Cortex of kidney (tissue), 1 donor: ENCODE measurements at places on chromosomes 4 and X.

DNA sequence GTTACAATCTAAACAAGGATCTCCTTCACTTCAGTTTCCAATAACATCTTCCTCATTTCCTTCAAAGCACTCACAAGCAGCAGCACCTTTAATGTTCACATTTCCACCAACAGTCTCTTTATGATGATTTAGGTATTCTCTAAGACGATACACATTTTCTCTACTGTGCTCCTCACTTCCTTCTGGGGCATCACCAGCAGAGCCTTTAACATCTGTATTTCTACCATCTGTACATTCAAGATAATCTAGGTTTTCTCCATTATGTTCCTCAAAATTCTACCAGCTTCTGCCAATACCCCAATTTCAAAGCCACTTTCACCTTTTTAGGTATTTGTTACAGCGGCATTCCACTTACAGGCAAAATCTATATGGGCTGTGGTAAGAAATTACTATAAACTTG is 80.6 kb downstream of the FBXW7 start:
- no peak for DNase-seq

GRCh38 chr4:144518181-144518895 is 127.6 kb upstream of the HHIP start:
- no peak for DNase-seq

DNA sequence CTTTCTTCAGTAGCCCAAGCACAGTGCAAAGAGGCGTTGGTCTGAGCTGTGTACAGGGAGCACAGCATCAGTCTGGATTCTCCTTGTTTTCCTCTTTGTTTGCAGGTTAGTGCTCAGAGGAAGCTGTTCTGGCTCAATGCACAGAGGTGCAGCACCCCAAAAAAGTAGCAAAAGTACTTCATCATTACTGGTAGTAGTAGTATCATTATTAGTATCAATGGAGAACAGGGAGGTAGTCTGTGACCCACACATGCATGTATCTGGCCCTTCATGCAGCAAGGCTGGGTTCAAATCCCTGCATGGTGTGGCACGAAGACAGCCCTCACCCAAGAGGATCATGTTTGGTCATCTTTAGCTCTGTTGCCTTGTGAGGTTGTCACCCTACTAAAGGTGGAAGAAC is 68.7 kb downstream of the CXXC4 start:
- DNase-seq: no peak

GRCh38 chr4:56750231-56750630 is 69.1 kb upstream of the HOPX start:
- DNase-seq: no peak

- no peak for DNase-seq
Measured at GRCh38 chr4:22170353-22170752, 221.8 kb upstream of the KCNIP4 start.

DNA sequence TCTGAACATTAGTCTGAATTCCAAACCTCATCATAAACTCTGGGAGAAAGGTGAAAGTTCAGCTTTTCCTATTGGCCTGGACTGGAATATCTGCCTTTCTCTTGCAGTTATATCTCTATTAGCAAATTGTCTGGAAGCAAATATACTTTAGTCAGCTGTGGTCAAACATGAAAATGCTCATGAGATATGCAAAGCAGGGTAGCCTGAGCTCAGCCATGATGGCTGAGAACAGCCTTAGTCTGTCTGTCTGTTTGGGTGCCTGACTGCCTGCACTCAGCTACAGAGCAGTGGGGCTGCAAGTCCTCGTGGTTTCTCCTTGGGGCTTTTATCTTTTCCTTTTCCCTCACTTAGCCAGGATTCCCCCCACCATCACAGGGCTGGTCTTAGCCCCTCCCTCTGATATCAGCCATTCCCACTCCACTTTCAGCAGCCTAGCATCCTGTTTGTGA is 19.5 kb upstream of the PGRMC2 start:
- no peak for DNase-seq

DNA sequence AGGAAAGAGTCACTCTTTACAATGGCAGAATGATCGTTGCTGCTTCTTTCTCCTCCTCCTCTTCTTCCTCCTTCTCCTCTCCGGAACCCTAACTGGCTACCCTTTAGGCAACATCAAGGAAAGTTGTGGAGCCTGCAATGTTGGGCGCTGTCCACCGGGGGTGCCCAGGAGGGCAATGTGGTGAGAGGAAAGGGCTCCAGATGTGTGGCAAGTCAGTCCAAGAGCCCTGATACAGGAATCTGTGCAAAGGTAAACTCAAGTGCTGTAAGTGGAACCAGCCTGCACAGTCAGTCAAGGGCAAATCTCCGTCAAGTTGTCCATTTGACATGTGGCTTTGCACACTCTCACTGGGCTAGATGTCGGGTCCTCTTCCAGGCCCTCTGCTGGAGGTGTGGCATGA is 2.8 kb downstream of the RTL5 start:
- no peak for DNase-seq

DNA sequence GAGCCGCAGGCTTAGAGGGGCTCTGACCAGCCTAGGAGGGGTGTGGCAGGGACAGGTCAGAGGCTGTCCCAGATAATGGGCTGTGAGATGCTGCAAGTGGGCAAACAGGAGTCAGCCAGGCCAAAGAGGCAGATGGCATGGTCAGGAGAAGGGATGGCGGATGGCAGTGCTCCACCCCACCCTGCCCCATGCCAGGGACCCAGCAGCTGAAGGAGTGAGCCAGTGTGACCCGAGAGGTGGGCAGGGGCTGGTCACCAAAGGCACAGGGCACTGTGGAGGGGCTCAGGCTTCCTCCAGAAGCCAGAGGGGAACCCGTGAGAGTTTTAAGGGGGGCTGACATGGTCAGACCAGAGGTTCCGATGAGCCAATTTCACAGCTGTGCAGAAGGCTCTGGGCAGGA is 96.9 kb downstream of the WFS1 start:
- DNase-seq: no peak

DNA sequence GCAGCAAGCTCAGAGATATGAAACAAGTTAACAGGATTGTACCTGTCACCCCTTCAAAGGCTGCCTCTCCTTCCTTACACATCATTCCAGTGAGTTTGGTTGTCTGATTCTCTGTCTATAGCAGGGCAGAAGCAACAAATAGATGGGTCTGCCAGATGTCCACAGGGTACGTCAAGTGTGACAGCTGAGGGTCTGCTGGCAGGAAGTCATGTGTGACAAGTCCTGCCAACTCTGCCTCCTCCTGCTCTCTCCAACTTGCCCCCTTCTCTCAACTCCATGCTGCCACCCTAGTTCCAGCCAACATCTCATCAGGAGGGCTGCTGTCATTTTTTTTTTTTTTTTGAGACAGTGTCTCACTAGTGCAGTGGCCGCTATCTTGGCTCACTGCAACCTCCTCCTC is 109.2 kb downstream of the NSUN7 start:
- no peak for DNase-seq
